ENCODE measurements at places on chromosomes 2 and 18.

GRCh38 chr18:9771261-9771976 is 63.3 kb downstream of the RAB31 start:
- peak; percentile 54 for DNase-seq

GRCh38 chr2:216690853-216691741 is 4.3 kb downstream of the IGFBP5 start:
- peak; percentile 69 for DNase-seq

GRCh38 chr18:24766376-24766775 is 305.9 kb downstream of the HRH4 start:
- no peak for DNase-seq

- no peak for DNase-seq
These were observed 558.3 kb upstream of the KLHL29 start for GRCh38 chr2:22826703-22827102.

DNA sequence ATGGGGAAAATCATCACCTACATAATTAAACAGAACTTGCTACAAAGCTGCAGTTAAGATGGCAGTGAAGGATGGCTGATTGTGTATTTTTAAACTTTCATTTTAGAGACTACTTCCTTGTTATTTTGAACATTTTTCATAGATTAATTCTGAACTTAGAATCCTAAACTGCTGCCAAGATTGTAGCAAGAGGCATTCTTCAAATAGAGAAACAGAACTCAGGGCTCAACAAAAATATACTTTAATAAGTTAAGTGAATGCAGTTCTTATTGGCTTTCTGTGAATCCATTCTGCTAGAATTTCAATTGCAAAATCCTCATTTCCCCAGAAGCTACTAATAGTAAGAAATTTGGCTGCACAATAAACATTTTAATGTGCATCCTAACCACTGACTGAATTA is 160.3 kb downstream of the L3MBTL4 start:
- DNase-seq: no peak

DNA sequence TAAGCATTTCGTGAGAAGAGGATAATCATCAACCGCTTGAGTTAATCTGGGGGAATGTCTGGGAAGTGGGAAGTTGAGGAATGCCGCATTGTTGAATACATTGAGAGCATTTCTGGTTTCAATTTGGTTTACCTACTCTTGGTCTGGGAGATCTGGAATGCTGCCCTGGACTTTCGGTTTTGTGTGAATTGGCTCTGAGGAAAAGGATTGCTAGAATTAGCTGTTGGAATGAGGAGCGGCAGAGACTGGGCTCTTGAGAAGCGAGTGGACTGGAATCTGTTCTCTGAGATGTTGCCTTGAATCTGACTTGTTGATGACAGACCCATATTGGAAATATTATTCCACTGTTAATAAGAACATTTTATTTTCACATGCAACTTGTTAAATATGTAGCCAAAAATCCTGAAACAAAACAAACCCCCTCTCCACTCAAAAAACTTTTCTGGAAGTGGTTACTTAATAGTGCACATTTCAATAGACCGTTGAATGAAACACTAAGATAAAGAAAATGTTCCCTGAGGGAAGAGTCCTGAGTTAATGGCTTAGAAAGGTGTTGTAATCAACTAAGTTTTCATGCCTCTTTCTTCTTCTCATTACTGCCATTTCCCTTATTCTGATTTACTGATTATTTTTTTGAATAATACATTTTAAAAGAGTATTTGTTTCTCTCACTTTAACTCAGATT is 50.8 kb downstream of the PTPRM start:
- no peak for DNase-seq

GRCh38 chr2:83630351-83630750 is 828.7 kb downstream of the SUCLG1 start:
- DNase-seq: no peak

GRCh38 chr18:525036-525797 is 24.7 kb upstream of the COLEC12 start:
- no peak for DNase-seq

DNA sequence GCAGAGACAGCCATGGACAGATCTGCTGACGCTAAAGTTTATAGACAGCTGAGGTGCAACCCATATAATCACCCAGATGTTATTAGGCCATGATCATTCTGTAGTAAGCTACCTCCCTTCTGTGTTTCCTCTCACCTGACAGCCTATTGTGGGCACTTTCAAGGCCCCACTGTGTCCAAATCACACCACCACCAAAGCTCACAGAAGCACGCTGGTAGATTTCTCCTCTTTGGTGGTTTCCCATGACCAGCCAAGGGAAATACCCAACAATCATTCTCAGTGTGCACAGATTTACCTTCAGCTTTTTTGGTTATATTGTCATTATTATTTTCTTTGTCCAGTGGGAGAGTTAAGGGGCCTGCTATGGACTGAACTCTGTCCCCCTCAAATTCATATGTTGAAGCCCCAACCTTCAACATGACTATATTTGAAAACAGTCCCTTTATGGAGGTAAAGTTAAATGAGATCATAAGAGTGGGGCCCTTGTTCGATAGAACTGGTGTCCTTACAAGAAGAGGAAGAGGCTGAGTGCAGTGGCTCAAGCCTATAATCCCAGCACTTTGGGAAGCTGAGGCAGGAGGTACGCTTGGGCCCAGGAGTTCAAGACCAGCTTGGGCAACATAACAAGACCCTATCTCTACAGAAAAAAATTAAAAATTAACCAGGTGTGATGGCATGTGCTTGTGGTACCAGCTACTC is 74.0 kb upstream of the MSH6 start:
- no peak for DNase-seq

DNA sequence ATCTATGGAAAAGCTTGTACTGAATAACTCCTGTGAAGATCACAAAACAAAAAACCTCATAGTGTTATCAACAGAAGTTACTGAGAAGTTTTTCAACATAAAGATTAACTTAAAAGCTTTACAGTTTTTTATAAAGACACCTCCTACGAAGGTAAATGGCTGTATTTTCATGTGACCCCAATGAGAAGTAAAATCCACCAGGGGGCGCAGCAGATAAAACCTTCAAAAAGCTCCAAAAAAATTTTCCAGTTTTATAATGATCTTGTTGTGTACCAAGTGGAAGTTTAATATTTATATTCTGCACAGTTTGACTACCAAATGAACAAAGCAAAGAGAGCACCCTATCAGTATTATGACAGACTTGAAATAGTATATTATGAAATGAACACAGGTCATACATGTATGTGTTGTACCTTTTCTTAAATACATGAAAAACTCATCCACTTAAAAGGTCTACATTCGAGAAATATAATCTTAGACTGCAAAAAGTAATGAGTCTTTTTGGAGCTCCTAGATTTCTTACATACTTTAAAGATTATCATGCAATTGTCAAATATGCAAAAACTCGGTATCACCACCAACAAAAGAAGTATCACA is 38.5 kb downstream of the PNO1 start:
- DNase-seq: no peak

DNA sequence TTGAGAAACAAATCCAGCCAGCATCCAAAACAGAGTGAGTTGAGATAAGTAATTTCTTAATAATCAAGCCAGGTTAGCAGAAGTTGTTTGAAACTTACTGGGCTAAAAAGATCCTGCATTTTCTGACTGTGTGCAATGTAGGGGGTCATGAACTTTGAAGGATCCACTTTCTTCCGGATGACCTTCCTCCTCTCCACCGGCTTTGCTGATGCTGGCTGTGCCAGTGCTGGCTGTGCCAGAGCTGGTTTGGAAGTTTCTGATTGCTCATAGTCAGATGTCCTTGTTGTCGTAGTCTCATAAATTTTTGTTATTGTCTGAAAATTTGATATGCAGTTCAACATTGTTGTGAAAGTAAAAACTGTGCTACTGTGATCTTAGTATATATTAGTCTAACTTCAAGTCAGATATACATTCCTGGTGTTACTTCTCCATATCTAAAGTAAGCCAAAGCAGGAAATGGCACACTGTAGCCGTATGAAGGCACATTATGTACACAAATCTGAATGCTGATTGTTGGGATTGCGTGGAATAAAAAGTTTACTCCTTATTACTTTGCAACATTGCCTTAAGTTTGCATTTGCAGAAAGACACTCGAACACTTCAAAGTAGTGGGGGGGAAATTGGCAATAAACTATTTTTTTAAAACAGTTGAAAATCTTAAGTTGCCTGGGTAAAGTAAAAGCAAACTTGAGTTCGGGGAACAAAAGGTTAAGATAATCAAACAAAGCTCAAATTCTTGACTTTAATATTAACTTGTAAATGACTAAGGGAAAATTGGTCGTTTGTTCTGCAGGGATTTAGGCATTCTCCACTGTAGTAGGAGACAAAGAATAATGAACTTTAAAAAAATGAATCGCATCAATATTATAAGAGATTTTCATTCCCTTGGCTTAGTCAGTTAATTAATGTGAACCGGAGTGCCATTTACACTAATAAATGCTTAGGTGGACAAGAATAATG is 6.4 kb downstream of the NEB start:
- DNase-seq: no peak

GRCh38 chr2:202261531-202261930 is 4.0 kb upstream of the NOP58 start:
- DNase-seq: no peak

- no peak for DNase-seq
These were observed 32.7 kb downstream of the TNP1 start for GRCh38 chr2:216827073-216827720.

- no peak for DNase-seq
These were observed 45.8 kb downstream of the PTPN2 start for GRCh38 chr18:12838178-12838634.

DNA sequence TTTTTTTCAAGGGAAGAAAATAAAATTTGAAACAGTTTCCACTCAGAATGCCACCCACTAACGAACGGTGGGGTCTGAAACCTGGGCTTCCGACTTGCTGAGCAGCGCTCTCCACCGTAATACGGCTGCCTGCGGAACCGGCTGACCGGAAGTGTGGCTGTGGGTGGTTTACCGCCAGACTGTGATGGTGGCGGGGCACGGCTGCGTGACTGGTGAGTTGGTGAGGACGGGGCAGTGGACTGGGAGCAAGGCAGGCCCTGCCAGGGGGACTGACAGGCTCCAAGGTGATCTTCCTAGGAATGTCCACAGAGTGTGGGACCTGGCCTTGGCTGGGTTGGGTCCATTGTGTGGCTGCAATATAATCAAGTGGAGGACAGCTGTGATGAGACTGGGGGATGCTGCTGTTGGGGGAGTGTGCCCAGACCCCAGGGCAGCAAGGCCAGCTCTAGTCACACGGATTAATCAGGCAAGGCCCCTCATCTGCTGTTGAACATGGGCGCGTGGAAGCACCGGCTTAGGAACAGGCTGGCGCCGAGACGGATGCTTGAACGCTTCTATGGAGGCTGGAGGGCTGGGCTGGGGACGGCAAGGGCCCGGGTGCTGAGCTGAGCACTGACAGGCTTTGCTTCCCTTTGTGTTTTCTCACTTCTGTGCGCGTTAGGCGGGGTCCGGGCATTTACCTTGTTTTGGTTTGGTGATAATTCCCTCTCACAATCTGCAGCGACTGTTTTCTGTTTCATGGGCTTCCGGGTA is 357.7 kb upstream of the SPRED2 start:
- no peak for DNase-seq

- no peak for DNase-seq
These were observed 15.9 kb upstream of the NDUFV2 start for GRCh38 chr18:9086624-9087023.

DNA sequence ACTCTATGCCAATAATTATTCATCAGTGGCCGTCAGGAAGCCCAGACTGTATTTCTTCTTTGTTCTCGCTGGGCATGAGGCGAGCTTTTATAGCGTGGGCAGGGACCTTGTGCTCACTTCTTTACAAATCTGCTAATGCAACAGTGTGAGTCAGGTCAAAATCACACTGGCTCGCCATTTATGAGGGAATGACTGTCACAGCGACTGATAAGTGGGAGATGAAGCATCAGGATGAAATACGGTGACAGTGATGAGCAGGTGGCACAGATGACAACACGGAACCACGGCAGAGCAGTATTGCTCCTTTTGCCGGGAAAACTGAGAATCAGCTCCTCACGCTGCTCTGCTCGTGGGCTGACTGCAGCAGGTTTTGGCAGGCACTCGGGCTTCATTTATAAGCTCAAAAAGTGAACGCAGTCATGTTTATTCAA is 20.5 kb downstream of the TYMS start:
- DNase-seq: no peak

GRCh38 chr2:120396861-120397811 is 51.2 kb downstream of the INHBB start:
- no peak for DNase-seq

DNA sequence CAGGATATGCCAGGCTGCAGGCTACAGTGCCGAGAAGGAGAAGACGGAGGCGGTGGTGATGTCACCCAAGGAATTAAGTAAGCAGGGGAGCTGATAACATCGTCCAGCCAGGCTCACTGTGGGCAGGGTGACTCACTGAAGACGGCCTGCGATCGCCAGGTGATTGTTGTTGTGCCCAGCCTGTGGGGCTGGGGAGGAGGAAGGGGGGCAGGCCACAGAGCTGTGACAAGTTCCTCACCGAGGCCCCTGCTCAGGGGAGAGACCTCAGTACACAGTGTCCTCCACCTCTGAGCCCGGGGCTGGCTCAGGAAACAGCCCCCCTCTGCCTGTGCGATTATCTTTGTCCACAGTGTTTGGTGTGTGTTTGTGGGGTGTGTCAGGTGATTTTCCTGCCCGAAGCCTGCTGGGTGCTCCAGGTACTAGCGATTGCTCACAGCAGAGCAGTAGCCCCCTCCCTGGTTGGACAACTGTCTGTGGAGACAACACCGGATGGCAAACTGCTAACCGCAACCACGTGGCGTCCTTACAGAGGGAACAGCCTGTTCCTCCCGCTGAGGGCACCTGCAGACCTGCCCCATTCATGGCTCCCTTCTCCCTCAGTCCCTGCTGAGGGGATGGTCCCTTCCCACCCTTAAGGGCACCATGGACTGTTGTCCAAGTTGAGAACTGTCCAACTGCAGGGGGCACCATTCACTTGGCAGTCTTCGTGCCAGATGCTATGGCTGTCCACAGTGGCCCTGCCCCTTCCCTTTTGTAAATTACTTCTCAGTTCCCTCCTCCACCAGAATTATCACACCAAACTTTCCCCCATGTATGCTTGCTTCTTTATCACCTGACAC is 95.1 kb downstream of the ZFP36L2 start:
- peak; percentile 75 for DNase-seq

DNA sequence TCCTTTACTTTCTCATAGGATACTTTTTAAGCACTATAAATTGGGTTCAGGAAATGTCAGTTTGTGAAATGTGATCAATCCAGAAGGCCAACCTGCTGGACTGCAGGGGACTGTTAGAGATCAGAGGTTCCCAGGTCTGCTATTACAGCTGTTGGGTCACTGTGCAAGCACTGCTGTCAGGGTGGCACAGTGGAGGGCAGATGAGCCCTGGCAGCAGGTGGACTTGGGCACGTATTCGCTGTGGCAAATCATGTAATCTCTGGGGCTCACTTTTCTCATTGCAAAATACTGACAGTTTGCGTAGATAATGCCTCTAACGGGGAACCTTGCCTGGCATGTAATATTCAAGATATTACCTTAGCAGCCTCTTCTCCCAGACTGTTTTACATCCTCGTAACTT is 18.1 kb downstream of the RAB31 start:
- no peak for DNase-seq

DNA sequence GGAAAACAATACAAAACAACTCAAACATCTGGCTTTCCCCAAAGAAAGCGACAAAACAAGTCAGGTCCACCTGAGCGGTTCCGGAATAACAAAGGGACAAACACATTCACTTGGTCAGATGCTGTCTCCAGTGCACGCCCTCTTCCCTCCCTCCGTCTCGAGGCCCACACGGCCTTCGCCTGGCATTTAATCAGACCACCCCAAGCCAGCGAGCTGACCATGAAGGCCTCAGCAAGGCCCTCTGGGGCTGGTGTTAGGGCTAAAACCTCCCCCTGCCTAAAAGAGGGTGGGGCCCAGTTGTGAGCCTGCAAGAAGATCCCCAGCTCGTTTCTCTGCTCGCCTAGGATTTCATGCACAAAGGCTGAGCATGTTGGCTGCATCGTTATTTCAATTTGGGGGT is 180.3 kb downstream of the EIPR1 start:
- no peak for DNase-seq

Data from thoracic aorta (tissue), 2 donors.